ENCODE measurements at places on chromosomes 5 and 9.
A peak's percentile ranks its signal among the peaks of the same experiment; 100 is the strongest.

DNA sequence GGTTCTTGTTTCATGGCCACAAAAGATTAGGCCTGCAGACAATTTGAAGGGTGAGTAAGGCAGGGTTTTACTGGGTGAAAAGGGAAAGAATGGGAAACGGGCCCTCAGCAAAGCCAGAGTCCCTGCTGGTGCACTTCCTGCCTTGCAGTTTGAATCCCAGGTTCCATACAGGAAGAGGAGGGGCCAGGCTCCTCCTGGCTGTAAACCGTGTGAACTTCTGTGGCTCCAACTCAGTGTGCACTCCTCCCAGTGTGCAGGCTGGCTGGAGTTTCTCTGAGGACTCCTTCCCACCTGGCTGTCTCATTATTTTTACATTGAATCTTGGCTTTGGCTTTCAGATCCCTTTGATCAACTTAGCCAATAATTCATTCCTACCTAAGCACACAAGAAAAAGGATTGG is 367.1 kb upstream of the KLF4 start:
- no peak for DNase-seq

DNA sequence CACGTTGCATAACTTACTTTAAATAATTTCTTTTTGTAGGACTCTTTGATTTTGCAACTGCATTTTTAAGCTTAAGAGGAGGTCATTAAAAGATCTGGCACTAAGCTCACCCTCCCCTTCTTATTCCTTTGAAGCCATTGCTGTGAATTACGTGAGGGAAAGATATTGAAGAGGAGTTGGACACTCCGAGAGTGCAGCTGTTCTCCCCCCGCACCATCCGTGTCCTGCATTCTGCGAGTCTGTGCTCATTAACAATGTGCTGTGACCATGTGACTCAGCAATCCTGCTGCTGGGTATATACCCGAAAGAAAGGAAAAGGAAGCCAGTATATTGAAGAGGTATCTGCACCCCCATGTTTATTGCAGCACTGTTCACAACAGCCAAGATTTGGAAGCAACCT is 40.0 kb downstream of the NXNL2 start:
- no peak for DNase-seq

DNA sequence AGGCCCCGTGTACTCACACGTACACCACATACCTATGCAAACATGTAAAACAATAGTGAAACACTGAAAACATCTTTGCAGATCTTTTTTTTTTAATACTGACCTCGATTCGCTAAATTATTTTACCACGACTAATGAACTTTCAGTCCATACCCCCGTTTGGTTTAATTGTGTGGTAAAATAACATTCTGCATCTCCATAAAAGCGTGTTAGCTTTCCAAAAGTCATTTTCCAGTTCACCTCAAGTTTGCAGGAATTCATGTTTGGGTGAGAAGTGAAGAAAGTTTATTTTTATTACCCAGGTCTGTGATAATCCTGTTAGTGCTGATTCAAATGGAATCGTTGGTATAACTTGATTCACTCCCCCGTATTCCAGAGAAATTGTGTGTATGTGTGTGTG is 652 bp downstream of the ARSK start:
- DNase-seq: no peak

- no peak for DNase-seq
Measured at GRCh38 chr5:137564398-137564961, 65.4 kb upstream of the SPOCK1 start.

DNA sequence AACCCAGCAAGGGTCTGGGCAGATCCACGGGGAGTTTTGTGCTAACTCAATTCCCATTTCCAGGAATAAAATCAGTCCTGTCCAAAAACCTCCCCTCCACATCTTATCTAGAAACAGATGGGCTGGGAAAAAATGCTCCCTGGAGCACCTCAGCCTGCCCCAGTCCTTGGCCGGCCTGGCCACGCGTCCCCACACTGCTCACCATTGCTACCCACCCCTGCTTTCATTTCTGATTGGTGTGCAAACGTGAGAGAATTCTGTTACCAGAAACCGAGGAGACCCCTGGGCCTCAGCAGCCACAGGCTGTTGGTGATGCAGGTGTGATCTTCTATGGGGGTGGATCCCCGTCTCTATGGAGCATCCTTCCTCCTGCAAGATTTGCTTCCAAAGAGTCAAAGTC is 38.0 kb upstream of the OLFM1 start:
- no peak for DNase-seq

- no peak for DNase-seq
Measured at GRCh38 chr9:81680506-81680905, 8.8 kb downstream of the TLE1 start.

DNA sequence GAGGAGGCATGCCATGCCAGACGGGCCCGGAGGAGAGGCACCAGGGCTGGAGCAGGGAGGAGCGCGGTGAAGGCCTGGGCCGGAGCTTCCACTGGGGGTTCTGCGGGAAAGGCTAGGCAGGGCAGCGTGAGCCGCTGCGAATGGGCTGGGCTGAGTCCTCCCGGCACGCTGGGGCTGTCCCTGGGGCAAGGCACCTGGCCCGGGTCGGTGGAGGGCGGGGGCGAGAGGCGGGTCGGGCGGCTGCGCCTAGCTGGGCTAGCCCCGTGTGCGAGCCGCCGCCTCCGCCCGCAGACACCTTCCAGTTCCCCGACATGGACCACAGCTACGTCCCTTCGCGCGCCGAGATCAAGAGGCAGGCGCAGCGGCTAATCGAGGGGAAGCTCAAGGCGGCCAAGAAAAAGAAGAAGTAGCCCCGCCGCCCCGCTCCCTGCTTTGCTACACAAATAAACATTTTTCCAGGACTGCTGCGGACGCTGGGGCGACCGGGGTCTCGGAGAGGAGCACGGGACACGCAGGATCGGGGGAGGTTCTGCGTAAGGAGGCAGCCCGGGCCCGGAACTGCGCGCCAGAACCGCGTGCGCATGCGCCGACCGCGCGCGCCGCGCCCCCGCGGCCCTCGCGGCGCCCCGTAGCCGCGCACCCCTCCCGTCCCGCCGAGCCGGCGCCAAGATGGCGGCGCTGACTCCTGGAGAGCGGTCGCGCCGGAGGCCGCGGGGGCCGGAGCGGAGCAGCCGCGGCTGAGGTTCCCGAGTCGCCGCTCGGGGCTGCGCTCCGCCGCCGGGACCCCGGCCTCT is at the start of gene RABL6:
Gene RABL6 (plus strand): TSS at position 668 of the 794 bp plus-strand sequence. CDS start 249 bp downstream, outside the sequence.
- no peak for DNase-seq

DNA sequence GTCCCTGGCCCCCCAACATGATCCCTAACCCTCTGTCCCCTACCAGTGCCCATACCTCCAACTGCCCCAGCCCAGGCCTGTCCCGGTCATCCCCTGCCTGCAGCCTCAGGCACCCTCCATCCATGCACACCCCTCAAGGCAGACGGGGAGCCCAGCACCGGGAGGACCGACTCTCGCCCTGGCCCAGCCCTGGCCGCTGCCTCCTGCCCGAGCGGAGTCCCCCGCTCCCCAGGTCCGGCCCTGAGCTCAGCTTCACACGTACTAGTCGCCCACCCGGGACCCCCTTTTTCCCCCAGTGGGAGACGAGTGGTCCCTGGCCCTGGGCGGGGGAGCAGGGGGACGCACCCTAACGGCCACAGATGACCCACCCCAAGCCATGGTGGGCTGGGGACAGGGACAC is 49.0 kb upstream of the UBAC1 start:
- no peak for DNase-seq

- no peak for DNase-seq
Measured at GRCh38 chr5:11656916-11657315, 247.3 kb downstream of the CTNND2 start.

GRCh38 chr5:173581408-173582215 is 34.8 kb downstream of the BOD1 start:
- no peak for DNase-seq

DNA sequence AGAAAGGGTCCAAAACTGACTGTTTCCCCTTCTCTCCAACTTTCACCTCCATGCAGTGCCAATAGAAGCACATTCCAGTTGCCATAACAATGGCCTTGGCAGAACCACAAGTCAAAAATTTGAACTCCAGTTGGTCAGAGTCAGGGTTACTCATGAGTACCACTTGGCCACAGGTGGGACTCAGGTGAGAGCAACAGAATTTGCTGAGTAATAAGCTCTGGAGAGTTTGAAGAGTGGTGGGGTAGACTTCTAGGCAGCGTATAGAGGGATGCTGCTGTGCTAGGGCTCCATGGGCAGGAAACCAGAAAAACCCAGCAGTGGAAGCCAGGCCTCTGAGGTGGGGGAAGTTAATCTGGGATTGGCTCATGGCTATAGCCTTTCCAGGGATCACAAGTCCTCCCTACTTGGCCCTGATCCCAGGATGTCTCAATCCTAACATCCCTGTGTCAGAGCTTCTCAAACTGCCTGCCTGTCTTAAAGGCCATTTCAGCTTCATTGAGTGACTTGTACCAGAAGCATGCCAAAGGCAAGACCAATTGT is 30.2 kb downstream of the SNX18 start:
- DNase-seq: peak; percentile 5

DNA sequence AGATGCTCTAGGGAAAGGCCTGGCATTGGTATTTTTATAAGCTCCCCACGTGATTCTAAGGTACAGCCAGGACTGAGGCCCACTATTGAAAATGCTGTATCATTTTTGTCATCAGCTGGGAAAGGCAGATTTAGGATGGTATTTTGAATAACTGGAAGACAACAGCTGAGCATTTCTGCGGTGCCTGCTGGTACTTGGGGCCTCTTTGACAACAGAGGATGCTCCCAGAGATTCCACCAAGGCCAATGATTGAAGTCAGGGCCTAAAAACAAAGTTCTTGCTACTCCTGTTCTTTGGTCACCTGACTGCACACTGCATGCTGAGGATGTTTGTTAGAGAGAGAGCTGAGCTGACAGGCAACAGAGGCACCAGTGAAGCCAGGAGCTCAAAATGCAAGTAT is 8.1 kb downstream of the FBLL1 start:
- no peak for DNase-seq

DNA sequence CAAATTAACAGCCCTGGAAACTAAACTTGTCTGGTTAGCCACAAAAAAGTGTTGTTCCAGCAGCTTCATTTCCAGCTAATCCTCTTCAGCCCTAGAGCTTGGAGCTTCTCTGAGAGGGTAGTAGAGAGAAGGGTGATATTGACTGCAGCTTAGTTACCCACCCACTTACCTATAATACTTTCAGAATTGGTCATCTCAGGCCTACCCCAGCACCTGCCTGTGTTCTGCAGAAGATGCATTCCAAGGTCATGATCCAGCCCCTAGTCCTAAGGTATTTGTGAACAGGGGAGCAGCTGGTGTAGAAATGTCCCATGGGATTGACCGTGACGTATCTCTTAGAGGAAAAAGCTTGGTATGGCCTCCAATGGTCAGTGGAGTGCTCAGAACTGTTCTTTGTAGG is 289.0 kb downstream of the NR3C1 start:
- DNase-seq: no peak

DNA sequence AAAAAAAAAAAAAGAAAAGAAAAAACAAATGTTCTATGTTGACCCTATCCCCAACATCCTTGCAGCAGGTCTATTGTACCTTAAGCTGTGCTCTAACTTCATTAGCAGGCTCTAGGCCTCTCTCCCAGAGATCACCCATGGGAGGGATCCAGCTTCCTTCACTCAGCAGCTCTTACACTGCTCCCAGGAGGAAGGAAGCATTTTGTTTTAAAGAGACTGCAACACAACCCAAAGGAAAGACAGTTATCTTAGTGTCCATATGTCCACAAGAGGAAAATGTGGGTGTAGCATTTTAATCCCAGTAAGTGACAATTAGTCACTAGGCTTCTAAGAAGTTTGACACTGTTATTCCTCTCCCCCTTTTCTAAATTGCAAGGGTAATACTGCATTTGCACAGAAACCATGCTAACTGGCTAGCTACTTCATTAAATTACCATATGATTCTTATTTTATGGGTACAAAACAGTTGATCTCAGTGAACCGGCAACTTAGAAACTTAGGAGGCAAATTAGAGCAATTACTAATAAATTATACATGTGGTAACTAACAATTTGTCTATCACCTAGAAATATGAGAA is 58.8 kb downstream of the MARCHF3 start:
- DNase-seq: no peak

DNA sequence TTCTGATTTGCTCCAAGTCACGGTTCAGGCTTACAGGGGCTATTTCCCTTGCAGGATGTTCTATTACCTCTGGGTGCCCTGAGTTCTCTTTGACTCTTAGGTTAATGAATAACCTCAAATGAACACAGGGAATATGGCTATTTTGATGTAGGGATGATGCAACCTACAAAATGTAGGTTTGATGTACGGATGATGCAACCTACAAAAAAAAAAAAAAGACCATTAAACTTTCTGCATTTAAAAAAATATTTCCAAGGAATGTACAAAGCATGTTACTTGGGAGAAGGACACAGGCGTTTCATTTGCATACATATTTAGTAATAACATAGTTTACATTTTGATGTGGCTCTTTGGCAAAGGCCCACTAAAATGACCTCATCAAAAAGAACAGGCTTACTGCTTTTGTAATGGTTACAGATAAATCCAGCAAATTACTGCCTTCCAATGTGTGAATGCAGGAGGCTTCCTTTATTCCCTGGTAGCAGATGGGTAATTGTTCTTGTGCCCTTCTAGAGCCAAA is 36.3 kb downstream of the ZNF474 start:
- no peak for DNase-seq

GRCh38 chr5:43947935-43948334 is 345.0 kb downstream of the NNT start:
- DNase-seq: no peak

DNA sequence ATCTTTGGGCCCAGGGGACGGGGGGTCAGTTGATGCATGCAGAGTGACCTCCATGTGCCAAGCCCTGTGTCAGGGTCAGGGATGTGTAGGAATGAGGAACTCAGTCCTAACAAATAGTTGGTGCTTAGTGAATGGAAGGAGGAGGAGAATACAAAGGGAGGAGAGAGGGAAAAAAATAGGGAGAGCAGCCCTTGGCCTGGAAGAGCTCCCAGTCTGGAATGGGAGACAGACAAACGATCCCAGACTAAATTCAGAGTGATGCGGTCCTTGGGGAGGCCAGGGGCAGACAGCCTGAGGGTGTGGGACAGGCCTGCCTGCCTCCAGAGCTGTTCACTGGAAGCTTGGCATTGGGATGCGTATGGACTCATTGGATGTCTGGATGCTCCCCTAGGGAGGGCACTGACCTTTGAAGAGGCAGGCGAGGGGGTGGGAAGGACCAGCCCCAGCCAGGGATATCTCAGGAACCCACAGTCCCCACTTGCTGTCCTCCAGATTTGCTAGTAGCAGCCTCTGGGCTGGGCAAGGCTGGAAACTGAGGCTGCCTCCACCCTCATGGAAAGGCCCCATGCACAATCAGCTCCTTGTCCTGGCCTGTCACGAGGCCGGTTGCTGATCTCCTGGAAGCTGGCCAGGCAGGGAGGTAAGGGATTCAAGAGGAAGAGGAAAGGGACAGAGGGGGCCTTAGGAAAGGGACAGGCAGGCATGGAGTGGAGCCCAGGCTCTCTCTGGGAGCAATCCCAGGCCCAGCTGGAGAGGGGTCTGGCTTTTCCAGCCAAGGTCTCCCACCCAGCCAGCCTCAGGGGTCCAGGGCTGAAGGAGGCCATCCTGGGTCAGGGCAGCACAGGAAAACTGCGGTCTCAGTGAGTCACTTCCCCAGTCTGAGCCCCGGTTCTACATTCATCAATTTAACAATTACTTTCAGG is 69.0 kb upstream of the GGTA1 start:
- no peak for DNase-seq

GRCh38 chr5:41371738-41372137 is 138.7 kb downstream of the PLCXD3 start:
- peak; percentile 42 for DNase-seq

All from HS-27A (cell line).